ENCODE measurements at places on chromosomes 4 and X. TPM values are rescaled to one million over a fixed set of nuclear protein-coding genes. Genes with fewer than 3 reads are reported as not detected.

ABLIM2 gene
- total RNA-seq, result 15.5 TPM

BMPR1B gene
- total RNA-seq, result 0.49 TPM

DNA sequence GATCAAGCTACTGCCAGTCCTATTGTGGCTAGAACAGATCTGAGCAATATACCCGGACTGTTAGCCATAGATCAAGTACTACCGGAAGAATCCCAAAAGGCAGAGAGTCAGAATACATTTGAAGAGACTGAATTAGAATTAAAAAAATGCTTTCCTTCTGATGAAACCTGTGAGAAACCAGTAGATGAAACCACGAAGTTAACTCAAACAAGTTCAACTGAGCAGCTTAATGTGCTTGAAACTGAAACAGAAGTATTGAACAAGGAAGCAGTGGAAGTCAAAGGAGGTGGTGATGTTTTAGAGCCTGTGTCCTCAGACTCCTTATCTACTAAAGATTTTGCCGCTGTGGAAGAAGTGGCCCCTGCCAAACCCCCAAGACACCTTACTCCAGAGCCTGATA is 46.8 kb downstream of the WDR44 start:
- H3K4me3 ChIP-seq, result no peak overlapping the region
- H3K27me3 ChIP-seq, result no peaks in the 10 kb centered on the region
- no peaks in the 10 kb centered on the region for H3K4me1 ChIP-seq
- no peak for DNase-seq
- no peaks in the 10 kb centered on the region for H3K36me3 ChIP-seq
- H3K27ac ChIP-seq, result no peak overlapping the region

DNA sequence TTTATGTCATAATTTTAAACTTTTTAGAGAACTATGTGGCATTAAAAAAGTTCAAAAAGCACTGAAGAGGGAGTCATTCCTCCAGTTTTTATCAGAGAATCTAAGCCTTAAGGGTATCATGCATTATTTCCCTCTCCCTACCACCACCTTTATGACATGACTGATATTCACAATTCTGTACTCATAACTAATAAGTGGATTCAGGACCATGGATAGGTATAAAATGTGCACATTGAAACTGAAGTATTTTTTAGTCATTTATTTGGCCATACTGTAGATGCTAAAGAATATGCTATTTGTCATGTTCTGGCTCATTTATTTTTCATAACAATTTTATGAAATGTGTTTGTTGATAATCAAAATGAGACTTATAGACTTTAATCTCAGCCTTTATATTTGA is 897.5 kb upstream of the AGA start:
- no peak overlapping the region for H3K4me3 ChIP-seq
- H3K27me3 ChIP-seq, result no peaks in the 10 kb centered on the region
- no peak overlapping the region for H3K27ac ChIP-seq
- no peaks in the 10 kb centered on the region for H3K4me1 ChIP-seq

- no peaks in the 10 kb centered on the region for H3K27me3 ChIP-seq
- no peak overlapping the region for H3K4me3 ChIP-seq
- no peak overlapping the region for H3K27ac ChIP-seq
- no peak for DNase-seq
- no peaks in the 10 kb centered on the region for H3K36me3 ChIP-seq
Observed at GRCh38 chrX:48028091-48028490, 21.3 kb downstream of the SPACA5 start.

DNA sequence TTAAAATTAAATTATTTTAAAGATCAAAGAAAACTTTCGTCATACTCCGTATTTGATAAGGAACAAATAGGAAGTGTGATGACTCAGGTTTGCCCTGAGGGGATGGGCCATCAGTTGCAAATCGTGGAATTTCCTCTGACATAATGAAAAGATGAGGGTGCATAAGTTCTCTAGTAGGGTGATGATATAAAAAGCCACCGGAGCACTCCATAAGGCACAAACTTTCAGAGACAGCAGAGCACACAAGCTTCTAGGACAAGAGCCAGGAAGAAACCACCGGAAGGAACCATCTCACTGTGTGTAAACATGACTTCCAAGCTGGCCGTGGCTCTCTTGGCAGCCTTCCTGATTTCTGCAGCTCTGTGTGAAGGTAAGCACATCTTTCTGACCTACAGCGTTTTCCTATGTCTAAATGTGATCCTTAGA is at the start of gene CXCL8:
TSS of gene CXCL8 (plus strand) at position 217 of the 426 bp plus-strand sequence. CDS start at position 307, 90 bp downstream.
- no peaks in the 10 kb centered on the region for H3K27me3 ChIP-seq
- no peaks in the 10 kb centered on the region for H3K4me1 ChIP-seq
- no peak within 1 kb of the TSS for H3K27ac ChIP-seq
- no peaks in the 10 kb centered on the region for H3K36me3 ChIP-seq

Data from vagina (tissue), 2 donors.